PC-3 (cell line): ENCODE measurements at places on chromosomes 2 and 18.

- no peak for DNase-seq
Measured at GRCh38 chr2:168522446-168522845, 66.4 kb downstream of the CERS6 start.

DNA sequence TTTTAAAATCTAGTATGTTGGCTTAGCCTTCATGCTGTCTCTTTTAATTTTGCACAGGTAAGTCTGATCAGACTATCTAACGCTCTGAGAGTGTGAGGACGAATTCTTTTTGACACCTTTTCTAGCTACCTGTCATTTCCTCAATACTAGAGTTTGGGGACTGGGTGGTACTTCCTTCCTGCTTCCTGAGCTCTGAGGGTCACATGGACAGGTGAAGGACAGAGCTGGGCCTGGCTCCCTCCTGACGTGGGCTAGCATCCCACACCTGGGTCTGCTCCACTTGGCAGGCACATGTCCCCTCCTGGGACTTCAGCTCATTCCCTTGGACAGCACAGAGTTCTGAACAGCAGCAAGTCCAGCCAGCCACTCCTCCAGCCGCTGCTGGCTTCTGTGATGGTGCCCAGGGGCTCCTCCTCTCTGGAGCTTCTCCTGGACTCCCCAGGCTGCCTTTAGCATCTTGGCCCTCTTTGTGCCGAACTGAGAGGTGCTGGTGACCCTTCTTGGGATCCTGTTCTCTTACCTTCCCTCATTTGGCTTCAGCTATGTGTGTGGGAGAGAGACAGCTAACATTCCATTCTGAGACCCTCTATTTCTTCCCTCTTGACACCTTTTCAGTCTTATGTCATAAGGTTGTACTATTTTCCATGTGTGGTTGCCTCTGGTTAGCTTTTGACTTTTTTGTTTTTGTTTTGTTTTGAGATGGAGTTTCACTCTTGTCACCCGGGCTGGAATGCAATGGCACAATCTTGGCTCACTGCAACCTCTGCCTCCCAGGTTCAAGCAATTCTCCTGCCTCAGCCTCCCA, 106.9 kb downstream of the B3GNT2 start:
- no peak for DNase-seq

- no peak for DNase-seq
Measured at GRCh38 chr2:221264318-221264717, 307.8 kb downstream of the EPHA4 start.

DNA sequence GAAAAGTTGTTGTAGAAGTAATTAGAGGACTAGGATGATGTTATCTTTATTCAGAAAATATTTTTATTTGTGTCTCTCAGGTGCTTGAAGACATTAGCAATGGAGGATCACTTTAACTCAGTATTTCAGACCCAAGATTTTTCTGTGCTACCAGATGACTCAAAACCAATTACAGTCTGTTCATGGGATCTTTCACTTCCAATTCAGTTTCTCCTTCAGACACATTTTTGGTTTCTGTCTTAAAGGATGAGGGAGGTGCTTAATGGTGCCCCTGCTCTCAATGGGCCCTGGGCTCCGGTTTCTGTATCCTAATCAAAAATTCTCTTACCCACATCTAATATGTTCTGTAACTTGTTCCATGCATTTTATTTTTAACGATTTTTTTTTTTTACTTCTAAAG, 53.7 kb upstream of the HDAC4 start:
- DNase-seq, result no peak

DNA sequence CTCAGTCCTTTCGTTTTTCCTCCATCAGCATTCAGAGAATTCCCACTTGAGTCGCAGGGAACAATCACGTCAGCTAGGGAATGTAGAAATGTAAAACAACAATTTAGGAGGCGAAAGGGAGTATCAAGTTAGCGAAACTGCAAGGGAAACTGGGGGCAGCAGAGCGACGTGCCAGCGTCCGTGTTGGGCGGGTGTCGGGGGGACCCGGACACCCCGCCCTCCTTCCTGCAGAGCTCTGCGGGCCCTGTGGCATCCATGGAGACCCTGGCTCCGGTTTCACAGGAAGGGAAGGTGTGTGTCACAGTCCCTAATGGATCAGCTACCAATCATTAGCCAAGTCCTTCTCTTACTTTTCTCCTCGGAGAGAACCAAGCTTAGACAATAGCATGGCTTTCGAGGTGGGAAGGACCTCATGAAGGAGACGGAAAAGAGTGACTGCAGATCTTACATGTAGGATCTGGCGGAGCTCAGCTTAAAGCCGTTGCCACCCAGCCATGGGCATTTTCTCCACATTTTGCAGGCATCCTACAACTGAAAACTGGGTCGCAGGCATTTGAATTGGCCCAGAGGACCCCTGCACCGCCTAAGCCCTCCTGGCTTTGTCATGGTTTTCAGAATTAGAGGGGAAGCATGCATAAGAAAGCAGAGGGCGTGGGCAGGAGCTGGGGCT, 33.7 kb downstream of the SOX11 start:
- no peak for DNase-seq

DNA sequence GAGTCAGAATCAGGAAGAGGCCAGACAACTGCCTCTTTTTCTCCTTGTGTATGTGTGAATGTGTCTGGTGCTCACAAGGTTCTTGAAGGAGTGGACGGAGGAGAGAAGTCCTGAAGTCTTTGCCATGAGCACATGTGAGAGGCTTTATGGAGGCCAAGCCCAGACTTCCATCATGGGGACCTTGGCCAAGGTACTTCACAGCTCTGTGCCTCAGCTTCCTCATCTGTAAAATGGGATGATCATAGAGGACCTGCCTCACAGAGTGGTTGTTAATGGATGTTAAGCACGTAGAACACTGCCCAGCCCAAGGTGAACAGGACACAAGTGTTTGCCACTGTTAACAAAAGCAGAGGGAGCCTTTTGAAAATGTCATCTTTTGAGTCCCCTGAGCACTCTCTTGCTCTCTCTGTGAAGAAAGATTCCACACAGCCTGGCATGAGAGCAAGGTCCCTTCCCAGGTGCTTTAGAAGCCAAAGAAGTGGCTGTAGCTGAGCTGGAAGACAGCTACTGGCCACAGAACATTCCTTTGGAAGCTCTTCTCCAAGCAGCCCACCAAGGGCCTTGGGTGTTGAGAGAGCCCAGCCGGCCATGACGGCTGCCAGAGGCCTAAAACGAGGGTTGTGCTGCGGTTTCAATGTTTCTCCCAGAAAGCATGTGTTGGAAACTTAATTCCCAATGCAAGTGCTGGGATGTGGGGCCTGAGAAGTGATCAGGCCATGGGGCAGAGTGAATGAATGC, 41.8 kb upstream of the ASPRV1 start:
- no peak for DNase-seq
